ENCODE measurements at places on chromosomes 1 and 21.

GRCh38 chr1:201898240-201898894, 9.7 kb downstream of the SHISA4 start:
- no peak for DNase-seq

DNA sequence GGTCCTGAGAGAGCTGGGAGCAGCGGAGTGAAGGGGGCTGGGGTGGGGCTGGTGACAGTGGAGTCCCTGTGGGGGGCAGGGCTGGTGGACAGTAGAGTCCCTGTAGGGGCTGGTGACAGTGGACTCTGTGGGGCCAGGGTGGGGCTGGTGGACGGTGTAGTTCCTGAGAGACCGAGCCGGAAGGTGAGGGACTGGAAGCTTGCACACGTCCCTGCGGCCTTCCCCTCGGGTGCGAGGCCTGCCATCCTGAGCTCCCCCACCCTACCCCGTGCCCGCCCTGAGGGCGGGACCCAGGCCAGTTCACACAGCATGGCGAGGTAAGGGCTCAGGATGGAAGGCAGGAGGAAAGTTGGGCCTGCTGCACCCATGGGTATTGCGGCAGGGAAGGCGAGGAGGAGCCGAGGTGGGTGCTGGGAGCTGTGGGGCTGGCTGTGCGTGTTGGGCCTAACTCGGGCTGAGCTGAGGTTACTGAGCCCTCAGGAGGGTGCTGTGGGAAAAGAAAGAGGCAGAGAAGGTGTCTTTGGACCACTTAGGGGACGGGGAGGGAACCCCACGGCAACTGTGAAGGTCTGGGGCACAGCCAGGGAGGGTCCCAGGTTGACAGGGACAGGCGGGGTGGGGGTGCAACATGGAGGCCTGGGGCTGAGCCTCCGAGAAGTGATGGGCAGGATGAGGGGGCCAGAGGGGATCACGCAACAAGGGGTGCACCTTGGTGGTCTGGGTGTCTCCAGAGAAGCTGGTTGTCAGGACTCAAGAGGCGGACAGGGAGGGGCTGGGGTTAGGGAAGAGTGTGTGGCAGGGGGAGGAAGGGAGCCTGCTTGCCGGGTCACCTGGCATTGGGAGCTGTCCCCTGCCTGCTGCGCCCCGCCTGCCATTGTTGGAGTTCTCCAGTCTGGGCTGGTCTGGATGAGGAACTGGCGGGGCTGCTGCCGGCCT, 60.8 kb downstream of the PRKCZ start:
- DNase-seq = no peak

DNA sequence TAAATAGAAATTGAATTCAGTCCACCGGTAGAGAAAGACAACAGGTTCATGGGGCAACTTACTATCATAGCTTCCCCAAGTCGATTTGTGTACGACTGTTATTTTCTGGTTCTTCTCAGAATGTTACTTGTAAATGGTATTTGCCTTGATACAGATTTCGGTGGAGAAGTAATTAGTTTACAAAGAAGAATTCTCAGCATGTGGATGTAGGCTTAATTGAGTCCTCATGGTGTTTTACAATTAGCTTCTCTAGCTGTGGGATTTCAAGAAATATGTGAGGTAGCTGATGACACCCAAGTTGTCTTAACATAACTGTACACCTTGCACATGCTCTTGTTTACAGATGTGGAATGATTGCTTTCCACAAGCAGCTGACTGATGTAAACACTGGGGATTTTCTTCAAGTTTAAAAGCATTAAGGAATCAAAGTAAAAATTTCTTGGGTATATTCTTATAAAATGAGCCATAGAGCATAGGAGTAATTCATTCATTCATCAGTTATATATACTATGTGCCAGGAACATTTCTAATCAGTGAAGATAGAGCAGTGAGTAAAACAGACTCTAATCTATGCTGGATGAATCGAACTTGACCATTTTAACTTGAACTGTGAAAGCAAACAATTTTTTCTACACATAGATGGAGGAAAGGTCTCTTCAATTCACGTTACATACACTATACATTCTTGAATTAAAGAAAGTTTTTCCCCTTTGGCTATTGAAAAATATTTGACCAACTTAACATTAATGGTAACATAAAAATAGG, 1.4 kb downstream of the MACO1 start:
- DNase-seq = no peak

- DNase-seq = no peak
These were observed 2225.7 kb downstream of the NCAM2 start for GRCh38 chr21:23223882-23224281.

- DNase-seq = peak; percentile 84
These were observed 996 bp upstream of the SH3BGRL3 start for GRCh38 chr1:26278724-26279455.

GRCh38 chr1:152906023-152906565, 2.3 kb upstream of the IVL start:
- DNase-seq = peak; percentile 81

GRCh38 chr1:223000632-223001031, 142.4 kb downstream of the TLR5 start:
- DNase-seq = no peak

DNA sequence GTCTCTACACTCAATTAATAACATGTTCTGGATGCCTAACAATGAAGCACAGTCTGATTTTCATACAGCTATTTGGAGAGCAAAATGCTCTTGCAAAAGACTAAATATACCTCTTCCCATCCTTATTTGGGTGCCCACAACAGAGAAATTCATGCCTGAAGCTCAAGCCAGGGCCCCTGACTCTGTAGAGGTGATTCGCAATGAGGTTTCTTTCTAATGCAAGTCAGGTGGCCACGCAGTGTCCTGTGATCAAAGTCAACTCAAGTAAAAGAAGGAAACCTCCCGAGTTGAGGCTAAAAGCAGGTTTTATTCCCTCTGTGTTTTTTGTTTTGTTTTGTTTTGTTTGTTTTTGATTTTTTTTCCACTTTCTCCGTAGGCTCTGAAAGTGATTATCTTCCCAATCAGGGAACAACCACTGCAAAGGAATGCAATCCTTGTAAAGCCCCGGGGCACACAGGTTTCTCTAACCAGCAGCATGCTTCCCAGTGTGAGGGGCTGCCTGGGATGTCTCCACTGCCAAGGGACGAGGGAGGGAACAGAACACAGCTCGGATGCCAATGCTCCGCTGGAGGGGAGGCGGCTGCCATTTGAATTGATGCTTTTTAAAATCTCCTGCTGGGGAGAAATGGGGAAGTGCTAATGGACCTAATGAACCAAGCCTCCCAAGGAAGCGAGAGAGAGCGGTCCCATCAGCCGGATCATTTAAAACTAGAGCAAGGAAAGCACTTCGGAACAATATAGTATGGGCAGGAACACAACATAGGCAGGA, 73.8 kb upstream of the SSX2IP start:
- no peak for DNase-seq

DNA sequence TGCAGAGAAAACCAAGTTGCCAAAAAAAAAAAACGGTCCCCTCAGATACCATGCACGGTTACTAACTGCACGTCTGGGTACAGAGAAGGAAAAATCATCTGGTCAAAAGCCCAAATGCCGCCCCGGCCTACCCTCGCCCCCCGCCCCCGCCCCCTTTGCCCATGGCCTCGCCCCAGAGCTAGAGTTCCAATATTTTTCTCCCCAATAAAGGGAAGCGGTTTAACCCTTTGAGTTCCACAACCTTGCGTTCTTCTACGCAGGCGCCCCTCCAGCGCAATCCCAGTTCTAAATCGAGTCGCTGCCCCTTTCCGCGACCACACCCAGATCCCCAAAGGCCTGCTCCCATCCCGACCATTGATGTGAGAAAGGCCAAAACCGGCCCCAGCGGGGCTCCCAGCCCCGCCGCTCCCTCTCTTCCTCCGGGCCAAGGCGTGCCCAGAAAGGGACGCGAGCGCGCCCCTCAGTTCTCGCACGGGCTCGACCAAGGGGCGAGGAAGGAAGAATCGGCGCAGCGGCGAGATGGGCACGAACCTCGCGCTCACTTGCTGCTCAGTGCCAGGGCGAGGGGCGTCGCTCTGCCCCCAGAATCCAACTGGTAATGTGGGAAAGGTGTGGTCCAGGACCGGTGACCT, 797 bp downstream of the WDR47 start:
- no peak for DNase-seq

DNA sequence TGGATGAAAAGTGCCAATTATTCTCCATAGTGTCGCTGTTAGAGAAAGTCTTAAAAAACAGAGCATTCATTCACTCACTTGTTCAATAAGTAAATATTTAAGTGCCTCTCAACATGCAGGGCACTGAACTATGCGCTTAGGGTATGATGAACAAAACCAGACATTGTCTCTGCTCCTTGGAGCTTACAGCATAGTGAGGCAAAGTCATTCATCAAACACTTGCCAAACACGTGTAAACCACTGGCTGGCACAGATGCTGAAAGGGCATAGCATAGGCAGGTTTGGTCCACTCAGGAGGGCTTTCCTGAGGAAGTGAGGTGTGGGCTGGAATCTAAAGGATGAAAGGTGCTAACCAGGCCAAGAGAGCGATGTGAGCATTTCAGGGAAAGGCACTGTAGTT, 27.6 kb upstream of the RD3 start:
- DNase-seq = no peak

DNA sequence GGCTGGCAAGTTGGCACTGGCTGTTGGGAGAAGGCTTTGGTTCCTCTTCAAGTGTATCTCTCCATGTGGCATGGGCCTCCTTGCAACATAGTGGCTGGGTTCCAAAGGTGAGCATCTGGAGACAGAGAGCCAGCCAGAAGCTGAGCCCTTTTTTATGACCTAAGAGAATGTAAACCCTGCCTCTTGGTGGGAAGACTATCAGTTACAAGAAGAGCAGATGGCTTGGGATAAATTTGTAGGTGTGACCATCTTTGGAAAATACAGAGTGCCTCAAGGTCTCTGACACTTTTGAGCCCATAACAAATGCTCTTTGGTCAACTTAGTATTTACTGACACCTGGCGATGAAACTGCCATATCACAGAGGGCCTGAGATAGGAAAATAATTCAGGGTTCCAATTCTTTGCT, 31.4 kb upstream of the PRELP start:
- DNase-seq = no peak

GRCh38 chr1:236058141-236058934, 6.6 kb downstream of the NID1 start:
- DNase-seq = no peak

DNA sequence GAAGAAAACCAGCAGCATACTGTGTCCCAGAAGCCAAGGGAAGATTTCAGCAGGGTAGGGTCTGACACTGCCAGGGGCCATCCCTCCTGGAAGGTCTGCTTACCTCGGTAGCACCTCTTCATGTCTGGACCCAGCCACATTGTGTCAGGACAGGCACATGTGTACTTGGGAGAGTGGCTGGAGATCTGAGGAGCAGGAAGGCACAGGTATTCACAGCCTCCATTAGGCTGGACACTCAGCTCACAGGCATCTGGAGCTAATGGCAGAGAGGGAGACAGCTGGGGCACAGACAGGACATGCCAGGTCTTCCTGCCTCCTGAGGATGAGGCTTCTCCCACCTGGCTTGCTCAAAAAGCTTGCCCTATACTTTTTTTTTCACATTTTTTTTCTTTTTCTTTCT, 19.9 kb upstream of the MAGOH start:
- DNase-seq = no peak

DNA sequence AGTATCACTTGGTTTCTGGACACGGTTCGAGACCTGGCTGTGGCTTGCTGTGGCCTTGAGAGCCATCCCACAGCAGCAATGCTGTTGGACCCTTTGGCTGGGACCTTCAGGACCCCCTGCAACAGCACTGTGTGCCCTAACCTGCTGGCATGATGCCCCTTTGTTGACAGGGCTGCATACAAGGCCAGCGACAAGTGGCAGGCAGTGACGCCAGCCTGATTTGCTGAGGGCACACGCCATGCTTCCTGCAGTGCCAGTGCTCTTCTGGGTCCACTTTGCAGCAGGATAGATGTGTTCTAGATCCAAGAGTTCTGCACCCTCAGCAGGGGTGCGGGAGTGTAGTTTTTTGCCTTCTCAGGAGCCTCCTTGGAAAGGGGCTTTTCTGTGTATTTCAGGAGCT, 32.8 kb downstream of the COQ8A start:
- DNase-seq = no peak

GRCh38 chr21:41494242-41494641, 13.7 kb downstream of the TMPRSS2 start:
- no peak for DNase-seq

- no peak for DNase-seq
These were observed 129.0 kb downstream of the DMRTB1 start for GRCh38 chr1:53588053-53588779.

DNA sequence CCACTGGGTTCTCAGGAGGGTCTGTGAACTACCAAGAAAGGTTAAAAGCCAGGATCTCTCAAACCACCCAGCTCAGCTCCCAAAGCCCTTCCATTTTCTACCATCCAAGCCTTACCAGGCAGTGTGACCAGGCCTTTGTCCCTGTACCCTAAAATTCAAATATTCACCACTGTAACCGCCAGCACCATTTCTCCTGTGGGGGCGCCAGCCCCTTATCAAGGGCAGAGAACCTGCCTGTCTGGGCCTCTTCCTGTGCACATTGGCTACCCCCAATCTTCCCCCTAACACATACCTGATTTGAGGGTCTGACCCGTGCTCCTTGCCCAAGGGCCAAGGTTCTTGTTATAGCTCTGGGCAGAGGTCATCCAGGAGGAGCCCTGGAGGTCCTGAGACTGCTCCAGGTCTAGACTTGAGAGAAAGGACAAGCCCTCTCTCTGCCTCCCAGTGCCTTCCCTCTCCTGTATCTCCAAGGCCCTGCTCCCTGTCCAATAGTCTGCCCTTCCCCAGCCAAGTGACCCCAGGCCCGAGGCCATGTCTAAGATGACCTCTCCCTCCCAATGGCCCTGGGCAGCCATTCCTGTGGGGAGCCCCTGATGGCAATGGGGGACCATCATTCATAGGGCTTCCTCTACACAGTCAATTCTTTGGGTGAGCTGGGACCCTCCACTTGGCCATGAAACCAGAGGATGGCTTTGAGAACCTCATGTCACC, 78.5 kb downstream of the FHAD1 start:
- no peak for DNase-seq

GRCh38 chr21:38809198-38809878, 3.6 kb downstream of the ETS2 start:
- DNase-seq = no peak

DNA sequence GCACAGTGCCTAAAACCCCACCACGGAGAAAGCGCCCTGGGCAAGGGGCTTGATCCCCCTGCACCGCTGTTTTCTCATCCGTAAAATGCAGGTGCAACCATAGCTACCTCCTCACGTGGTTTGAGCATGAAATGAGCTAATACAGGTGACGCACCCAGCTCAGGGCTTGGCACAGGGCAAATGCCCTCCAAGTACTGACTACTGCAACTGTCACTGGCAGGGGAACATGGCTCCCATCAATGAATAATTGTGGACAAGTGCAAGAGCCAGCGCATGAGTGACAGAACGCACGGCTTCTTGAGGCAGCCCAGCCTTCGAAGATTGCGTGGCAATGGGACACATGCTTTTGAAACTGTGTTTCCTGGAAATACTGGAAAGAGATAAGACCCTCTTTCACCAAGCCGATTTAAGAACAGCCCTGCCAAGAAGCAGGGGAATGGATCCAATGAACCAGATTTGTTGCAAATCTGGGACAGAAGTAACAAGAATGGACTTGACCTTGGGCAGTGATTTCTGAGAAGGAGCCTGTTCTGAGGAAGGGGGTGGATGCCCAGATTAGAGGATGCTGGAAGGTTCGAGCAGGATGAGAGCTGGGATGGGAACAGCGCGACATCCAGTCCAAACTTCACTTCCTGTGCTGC, 92.8 kb upstream of the IFFO2 start:
- DNase-seq = no peak

GRCh38 chr1:185156288-185156853, 382 bp downstream of the TRMT1L start:
- DNase-seq = no peak
